ENCODE measurements at places on chromosomes 12 and 14.

DNA sequence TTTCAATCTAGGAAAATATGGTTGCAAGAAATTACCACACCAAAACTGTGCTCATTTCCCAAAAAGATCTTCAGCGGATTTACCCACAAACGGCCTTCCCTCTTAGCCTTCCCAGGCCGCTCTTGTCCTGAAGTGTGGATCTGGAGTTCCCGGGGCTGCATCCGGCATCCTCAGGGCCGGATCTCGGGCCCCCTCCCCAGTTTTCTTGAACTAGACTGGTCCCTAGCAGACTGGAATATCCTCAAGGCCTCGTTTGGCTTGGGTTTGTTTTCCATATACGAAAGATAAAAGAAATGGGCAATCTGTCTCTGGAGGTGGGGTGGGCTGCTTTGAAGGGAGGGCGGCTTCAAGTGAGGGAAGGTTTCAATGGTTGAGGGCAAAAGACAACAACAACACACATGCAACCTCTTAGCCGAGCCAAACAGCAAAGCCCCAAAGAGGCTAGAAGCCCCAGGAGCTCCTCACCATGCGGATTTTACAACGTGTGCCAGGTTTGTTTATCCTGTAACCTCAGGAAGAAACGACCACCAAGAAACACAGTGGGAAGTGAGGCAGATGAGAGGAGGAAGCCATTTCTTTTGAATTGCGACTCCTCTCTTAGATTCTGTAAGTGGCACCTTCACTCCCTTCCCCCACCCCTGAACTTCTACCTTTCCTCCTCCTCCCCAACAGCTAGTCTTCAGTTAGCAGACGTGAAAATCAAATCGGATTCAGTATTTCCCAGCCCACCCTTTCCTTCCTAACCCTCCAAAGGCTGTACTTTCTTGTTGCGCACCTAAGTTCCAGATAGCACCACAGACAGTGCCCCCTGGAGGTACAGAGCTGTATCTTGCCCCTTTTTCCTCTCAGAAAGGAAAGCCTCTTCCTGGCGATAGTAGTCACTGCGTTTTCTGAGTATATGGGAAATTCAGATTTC is 2.6 kb downstream of the MYF6 start:
- DNase-seq, result no peak

DNA sequence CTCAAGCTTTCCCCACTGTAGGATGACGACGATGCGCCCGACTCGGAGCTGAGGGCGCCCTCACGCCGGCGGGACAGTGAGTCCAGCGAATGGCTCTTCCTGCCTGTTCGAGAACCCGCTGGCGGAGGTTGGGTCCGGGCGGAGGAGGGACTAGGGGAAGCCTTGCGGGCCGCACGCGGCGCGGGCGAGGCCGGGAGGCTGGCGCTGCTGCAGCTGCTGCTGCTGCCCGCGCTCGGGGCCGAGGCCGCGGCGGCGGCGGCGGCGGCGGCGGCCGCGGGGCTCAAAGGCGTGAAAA is 1.9 kb downstream of the CCDC177 start:
- no peak for DNase-seq

- no peak for DNase-seq
Measured at GRCh38 chr12:31815096-31815495, 86.3 kb upstream of the AMN1 start.

GRCh38 chr12:49129332-49130150 is 1.7 kb downstream of the TUBA1B start:
- DNase-seq, result no peak

GRCh38 chr12:105736498-105736897 is 402.3 kb downstream of the NUAK1 start:
- no peak for DNase-seq

- DNase-seq, result no peak
Measured at GRCh38 chr12:131733874-131734273, 23.0 kb downstream of the SFSWAP start.

- no peak for DNase-seq
Measured at GRCh38 chr12:132803888-132804287, 24.8 kb downstream of the GOLGA3 start.

DNA sequence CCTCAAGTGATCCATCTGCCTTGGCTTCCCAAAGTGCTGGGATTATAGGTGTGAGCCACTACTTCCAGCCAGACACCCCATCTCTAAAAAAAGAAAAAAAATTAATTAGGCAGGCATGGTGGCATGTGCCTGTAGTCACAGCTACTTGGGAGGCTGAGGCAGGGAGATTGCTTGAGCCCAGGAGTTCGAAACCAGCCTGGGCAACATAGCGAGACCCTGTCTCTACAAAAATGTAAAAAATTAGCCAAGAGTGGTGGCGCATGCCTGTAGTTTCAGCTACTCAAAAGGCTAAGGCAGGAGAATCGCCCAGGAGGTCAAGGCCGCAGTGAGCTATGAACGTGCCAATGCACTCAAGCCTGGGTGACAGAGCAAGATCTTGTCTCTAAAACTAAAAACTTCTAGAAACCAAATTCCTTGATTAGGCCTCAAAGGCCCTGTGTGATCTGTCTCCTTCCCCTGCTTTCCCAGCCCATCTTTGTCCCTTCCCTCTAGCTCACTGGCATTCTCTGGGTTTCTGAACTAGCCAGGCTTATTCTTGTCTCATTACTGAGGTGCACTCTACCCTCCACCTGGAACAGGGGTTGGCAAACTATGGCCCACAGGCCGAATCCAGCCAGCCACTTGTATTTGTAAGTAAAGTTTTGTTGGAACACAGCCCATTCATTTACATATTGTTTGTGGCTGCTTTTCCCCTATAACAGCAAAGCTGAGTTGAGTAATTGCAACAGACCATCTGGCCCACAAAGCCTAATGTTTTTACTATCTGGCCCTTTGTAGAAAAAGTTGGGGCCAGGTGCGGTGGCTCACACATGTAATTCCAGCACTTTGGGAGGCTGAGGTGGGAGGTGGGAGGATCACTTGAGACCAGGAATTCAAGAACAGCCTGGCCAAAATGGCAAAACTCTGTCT is 17.2 kb upstream of the TPCN1 start:
- no peak for DNase-seq

- DNase-seq, result no peak
Measured at GRCh38 chr14:74348241-74348734, at the start of gene VRTN. TSS of gene VRTN (plus strand) at chr14:74348471. CDS start at chr14:74356784, 8,313 bp downstream.

- no peak for DNase-seq
Measured at GRCh38 chr12:131362291-131363211, 348.3 kb upstream of the SFSWAP start.

- DNase-seq, result no peak
Measured at GRCh38 chr12:10033783-10034545, 3.5 kb downstream of the CLEC9A start.

- DNase-seq, result no peak
Measured at GRCh38 chr12:123058980-123059379, 78.5 kb downstream of the ARL6IP4 start.

DNA sequence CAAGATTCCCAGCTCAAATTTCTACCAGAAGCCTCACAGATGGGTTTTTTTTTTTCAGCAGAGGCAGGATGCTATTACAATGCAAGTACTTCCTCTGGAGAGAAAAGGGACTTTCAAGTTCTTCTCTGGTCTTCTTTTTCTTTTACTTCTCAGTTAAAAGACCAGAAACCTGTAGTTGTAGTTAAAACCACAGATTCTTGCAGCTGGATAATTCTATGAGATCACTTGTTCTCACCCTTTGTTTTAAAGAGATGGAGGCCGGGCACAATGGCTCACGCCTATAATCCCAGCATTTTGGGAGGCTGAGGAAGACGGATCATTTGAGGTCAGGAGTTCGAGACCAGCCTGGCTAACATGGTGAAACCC is 47.6 kb upstream of the OVCH1 start:
- no peak for DNase-seq

DNA sequence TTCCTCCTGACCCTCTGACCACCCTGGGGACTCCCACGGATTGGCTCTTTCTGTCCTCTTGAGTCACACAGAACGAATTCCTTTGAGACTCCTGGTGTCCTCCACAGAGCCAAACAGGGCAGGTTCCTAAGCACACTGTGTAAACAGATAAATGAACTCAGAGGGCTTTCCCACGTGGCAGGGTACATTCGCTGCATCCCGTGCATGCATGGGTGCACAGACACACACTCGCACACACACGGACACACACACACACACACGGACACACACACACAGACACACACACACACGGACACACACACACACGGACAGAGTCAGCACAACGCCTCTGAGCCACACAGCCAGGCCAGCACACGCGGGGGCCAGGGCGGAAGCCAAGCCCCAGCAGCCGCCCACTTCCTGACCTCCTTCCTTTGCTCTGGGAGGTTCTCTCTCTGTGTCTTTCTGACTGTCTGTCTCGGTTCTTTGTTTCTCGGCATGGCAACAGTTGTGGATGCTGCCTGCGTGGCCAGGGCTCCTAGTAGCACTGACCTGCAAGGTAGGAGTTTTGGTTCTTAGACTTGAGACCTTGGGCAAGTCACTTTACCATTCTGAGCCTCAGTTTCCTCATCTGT is 706 bp downstream of the CRACR2A start:
- DNase-seq, result peak; percentile 12

GRCh38 chr14:76262641-76263040 is 110.9 kb downstream of the GPATCH2L start:
- no peak for DNase-seq

DNA sequence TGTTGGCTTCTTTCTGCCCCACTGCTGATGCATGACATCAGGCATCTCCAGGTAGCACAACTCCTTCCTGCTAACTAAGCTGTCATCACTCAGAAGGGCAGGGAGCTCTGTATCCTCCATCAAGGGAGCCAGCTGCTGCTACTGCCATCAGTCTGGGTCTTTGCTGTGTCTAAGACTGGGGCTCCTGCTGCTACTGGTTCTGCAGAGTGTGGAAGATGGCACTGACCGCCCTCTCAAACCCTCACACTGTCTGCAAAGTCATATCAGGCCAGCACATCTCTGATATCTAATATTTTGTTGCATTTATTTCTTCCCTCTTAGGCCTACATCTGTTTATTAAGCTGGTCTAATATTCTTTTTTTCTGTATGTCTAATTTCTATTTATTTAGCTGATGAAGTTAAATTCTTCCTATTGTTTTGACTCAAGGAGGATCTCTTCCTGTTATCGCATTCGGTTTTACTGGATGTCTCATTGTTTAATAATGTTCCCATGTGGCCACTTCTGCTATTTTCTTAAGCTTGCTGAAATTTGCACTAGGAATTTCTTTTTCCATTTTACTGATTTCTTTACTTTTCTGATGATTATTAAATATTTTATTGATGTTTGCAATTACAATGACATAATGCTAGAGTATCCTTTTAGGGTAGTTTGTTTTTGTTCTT is 7.6 kb upstream of the E2F7 start:
- no peak for DNase-seq

- no peak for DNase-seq
Measured at GRCh38 chr14:54775486-54776140, 127.0 kb downstream of the GCH1 start.

DNA sequence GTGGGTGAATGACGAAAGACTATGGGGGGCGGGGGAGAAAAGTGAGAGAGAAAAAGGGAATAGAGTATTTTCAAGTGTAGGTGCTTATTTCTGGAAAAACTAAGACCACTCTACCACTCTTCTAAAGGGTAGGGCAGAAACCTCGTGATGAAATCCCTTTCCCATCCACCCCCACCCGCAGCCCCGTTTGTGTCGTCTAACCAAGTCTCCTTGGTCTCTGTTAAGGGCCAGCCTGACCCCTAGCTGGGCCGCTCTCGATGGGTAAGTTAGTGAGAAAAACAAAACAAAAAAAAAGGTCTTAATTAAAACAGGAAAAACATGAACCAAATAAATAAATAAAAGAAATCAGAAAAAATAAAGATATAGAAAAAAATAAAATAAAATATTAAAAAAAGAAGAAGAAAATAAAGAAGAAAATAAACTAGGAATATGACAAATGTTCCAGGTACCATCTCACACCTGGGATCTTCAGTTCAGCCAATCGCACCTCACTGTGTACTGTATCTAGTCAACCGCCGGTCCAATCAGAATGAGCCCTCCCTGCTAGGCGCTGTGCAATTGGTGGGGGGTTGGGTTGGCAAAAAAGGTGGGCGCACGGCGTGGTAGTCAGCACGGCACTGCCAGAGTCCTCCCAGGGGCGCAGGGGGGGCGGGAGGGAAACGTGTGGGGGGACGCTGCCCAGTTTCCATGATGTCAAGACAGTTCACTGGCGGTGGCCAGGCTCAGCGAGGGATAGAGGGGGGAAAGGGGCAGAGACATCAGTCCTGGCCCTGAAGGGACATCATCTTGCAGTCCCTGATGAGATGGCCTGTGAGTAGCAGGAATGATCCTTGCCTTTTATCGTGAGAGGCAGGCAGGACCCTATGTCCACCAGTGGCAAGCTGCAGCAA is 9.8 kb upstream of the CDH24 start:
- DNase-seq, result no peak

GRCh38 chr14:74239848-74240793 is 872 bp downstream of the VSX2 start:
- DNase-seq, result no peak

GRCh38 chr14:26621807-26622560 is 24.2 kb upstream of the NOVA1 start:
- DNase-seq, result no peak

DNA sequence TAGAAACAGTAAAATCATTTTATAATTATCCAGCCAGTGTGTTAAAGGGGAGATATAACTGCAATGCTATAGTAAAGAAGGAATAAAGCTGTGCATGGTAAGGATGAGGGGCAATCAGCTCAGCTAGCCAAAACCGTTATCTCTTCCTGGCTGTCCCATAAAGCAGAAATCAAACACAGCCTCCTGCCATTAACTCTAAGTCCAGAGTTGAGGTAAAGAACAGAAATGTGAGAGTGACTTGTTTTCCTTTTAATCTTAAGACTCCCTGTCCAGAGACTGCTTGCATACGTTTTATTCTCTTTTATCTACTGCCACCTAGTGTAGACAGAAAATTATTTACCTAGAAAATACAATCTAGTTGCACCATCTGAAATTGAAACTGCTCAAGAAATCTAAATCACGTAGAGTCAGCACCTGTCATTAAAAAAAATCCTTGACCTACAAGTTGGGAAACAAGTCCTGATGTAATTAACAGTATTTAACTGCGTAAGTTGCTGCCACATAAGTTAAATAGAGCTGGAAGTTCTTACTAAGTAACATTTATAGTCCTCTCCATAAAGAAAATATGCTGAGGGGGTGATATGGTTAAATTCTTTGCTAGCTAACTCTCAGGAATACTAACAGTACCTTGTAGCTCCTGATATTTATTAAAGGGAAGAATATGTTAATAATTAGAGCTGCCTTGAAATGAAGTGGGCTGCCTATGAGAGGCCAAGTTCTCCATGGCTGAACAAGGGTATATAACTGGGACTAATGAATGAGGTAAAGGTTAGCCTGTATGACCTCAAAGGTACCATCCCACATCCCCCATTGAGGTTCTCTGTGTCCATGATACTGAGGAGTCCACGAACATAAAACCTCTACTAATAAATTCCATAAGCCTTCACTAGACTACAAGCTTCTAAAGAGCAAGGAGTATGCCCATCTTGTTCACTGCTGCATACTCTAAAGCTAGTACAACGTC is 62.7 kb downstream of the GALNT4 start:
- peak; percentile 47 for DNase-seq

DNA sequence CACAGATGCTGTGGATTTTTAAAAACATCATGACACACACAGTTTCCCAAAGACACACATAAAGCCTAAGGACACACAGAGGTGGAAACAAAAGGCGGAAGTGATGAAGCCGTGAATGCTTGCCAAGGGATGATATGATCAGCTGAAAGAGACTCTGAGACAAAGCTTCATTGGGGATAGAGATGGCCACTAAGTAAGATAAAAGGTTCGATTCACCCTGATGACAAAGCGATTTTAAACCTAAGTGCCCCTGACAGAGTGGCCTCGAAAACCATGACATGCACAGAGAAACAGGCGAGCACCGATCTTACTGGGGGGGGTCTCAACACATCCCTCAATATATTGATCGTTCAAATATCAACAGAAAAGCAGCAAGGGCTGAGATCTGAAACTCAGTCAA is 20.3 kb upstream of the EIF5 start:
- DNase-seq, result no peak

GRCh38 chr14:55927028-55927427 is 191.2 kb upstream of the PELI2 start:
- DNase-seq, result no peak

Measured in SK-N-DZ (cell line).